CD4-positive, alpha-beta memory T cell (primary cell): ENCODE measurements at places on chromosomes 5 and 9. TPM values are rescaled to one million over a fixed set of nuclear protein-coding genes. Genes with fewer than 3 reads are reported as not detected.

Gene TAF1L
- 0.06 TPM for total RNA-seq

DNA sequence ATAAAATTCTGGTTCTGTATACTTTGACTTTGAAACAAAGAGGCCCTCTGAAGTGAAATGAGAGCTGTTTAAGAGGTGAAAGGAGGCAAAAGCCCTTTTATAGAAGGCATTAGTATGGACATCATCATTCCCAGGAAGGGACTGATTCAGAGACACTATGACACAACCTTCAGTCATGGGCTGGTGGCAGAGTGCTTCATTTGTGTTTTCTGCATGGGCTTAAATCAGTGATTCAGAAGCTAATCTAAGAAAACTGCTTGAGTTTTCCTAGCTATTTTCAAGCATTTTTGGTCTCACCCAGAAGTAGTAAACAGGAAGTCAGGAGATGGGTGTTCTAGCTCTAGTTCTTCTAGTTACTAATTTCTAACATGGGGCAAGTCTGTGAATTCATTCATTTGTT lies 288.9 kb downstream of the TRPM3 start:
- no peak for DNase-seq

Gene PSAT1
- 9.7 TPM for total RNA-seq

DNA sequence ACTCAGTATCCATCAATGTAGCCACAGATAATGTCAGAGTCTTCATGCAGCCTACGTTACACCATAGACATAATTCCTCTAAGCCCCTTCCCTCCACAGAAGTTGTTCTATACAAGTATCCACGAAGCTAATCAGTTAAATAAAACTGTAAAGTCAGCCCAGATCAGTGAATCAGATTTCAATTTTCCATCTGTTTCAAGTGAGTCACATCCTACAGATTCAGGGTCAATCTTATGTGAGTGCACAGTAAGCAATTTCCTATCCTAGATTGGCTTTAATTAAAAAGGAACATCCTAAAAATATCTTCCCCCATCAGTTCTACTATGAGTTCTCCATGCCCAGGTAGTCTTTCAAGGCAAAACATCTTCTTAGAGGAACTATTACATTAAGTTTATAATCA lies 402.5 kb downstream of the EFNA5 start:
- no peak for DNase-seq

DNA sequence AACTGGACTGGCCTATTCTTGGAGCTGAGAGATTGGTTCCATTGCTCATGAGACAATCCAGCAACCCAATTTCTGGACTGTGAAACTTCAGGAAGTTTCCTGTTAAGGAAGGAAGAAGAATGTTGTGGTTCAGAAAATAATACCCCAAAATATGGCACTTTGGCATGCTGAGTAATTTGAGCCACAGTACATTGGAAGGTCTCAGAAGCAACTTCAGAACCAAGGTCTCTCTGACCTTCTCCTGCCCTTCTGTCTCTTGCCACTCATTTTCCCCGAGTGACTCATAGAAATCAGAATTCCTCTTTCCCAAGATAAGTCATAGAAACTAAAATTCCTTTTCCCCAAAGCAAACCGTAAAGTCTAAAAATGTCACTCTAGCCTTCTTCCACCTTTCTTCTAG lies 1366.1 kb downstream of the PTPRD start:
- no peak for DNase-seq

- no peak for DNase-seq
Measured at GRCh38 chr9:74503219-74503618, 6.1 kb downstream of the RORB start.

GRCh38 chr9:77899679-77900354 lies 131.8 kb downstream of the GNAQ start:
- DNase-seq, result no peak

DNA sequence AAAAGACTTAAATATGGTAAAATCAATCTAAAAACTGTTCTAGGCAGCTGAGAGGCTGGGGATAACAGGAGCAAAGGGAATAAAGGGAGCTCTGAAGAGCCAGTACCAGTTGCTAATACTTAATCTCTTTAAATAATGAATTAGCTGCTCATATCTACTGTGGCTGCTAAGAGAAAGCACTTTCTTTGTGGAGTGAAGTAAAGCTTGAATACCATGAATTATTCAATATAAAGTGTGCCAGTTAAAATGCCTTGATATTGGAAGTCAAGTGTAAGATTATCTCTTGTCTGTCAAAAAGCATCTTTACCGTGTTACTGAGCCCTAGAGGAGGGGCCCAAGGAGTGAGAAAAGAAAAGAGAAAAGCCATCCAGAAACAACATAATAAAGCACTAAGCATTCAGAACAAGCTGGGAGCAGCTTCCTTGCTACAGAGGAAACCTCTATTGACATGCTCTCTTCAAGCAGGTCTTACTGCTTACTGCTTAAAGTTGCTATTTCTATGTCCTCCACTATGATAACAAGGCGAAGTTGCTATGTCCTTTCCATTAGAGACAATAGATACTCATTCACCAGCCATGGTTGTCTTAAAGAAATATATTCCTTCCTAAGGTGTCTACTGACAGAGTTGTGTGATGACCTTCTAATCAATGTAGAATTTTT lies 297.4 kb downstream of the CETN3 start:
- no peak for DNase-seq

DNA sequence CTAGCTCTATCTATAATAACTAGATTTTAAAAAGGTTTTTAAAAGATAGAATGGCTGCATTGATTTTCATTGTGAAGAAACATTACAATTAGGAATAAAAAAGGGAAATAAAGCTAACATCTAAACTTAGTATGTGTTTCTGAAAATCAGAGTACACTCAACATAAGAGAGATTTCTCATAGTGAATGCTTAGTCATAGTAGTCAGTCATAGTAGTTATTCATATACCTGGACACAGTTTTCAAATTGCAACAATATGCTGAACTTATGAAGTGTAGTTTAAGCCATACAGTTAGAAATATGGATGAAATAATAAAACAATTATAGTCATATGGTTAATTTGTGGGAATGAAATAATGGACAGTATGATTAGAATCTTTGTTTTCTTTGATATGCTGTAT lies 273.0 kb upstream of the CTNND2 start:
- DNase-seq, result no peak

Gene CCNI2
- total RNA-seq, result 12.5 TPM

Gene NMUR2
- not detected for total RNA-seq

DNA sequence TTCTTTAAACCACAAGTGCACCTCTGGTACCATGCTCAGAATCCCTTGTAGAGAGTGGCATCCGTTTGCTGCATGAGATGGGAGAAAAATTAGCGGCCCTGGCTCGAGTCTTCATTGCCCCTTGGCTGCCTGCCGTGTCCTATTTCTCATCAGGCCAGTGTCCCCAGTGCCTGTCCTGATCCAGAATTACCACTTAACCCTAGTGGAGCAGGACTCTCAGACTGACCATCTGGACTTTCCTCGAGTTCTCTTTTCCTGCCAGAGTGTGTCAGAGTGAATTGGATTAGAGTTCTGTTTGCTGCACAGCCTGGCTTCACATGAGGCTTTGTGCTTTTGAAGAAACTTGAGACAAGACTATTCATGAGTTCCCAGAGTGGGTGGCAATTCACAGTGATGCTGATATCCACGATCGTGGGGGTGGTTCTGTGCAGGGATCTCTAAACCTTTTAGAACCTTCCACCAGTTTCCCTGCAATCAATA lies 92.6 kb downstream of the C9orf152 start:
- no peak for DNase-seq

GRCh38 chr9:73916016-73916673 lies 581.0 kb upstream of the RORB start:
- no peak for DNase-seq

Gene PIP5K1B
- total RNA-seq, result 0.12 TPM

DNA sequence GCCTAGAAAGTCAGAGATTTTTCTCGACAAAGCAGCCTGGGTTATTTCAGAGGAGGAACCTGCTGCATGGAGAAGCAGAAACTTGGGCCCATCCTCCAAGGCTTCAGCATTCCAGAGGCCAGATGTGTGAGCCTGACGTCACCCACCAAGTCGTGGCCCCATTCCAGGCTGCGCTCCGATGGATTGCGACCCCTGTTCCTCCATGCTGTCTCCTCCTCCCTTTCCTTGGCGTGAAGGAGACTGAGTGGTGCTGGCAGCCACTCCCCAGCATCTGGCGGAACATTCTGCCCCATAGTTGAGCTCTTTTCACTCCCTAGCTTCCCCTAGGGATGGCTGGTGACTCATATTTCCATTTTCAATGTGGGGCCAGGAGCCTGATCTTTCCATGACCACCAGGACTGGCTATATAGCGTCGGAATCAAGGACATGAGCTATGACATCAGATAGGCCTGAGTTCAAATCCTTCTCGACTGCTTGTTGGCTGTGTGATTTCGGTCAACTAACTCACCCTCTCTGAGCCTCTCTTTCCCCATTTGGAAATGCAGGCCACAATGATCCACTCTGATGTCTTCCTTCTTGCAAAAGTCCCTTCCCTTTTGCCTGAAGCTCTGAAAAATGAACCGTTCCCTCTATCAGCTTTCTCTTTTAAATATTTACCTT lies 24.5 kb upstream of the DUSP1 start:
- DNase-seq, result no peak

Gene PCSK5
- total RNA-seq, result 8.4 TPM

Gene ECM2
- not detected for total RNA-seq

DNA sequence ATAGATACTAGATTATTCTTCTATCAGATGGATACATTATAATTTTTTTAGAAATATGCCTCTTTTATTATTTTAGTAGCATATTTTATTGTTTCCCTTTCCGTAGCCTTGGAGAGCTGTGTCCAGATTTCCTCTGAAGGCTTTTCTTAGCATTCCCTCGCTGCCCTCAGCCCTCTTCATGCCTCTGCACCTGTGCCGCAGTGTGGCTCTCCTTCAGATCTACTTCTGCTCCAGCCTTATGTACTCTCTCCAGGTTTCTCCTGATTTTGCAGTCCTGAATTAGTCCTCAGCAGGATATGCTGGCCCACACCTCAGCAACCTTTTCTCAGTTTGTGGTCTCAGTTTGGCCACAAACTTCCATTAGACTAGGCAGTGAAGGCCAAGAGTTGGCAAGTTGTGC lies 1052.0 kb downstream of the TAF11L14 start:
- DNase-seq, result no peak

Gene ESM1
- 1.5 TPM for total RNA-seq

Gene COL23A1
- total RNA-seq, result 0.25 TPM

Gene FGF10
- not detected for total RNA-seq

DNA sequence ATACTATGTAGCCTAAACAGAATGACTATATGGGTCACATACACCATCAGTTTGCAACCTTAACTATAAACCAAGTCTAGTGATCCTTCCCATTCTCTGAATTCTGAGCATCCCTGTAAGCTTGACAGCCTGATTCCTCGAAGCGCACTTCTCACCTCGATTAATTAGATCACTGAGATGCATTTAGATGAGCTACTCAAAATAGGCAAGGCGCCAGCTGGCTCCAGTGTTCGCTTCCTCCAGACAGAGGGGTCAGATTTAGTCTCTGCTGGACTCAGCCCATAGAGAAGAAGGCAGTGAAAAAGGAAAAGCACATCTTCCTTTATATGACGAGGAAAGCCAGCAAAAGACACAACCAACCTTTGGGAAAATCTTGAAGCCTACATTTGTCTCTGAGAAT lies 371.5 kb downstream of the MLLT3 start:
- no peak for DNase-seq

- no peak for DNase-seq
Measured at GRCh38 chr5:142501890-142502289, 177.1 kb upstream of the SPRY4 start.

DNA sequence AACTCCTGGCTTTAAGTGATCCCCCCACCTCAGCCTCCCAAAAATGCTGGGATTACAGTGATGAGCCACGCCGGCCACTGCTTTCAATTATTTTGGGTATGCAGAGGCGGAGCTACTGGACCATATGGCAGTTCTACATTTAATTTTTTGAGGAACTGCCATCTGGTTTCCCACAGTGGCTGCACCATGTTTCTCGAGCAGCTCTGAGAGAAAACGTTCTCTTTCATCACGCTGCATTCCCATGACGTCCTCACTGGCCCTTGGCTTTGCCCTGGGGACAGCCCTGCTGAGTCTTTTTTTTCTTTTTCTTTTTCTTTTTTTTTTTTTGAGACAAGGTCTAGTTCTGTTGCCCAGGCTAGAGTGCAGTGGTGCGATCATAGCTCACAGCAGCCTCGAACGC lies 35.5 kb upstream of the GRHPR start:
- no peak for DNase-seq

- no peak for DNase-seq
Measured at GRCh38 chr5:51387884-51388275, 4.6 kb downstream of the ISL1 start.

Gene FAM174A
- 5.1 TPM for total RNA-seq

GRCh38 chr5:139863855-139864558 lies 68.4 kb downstream of the PSD2 start:
- no peak for DNase-seq

GRCh38 chr9:106745457-106745856 lies 117.5 kb upstream of the ZNF462 start:
- no peak for DNase-seq

GRCh38 chr5:88401686-88402085 lies 133.0 kb upstream of the TMEM161B start:
- no peak for DNase-seq

GRCh38 chr5:113194591-113194990 lies 218.0 kb downstream of the DCP2 start:
- no peak for DNase-seq

GRCh38 chr5:152488869-152489268 lies 83.8 kb upstream of the NMUR2 start:
- DNase-seq, result no peak

Gene PCDHGB1
- total RNA-seq, result 0.26 TPM

Gene TSLP
- total RNA-seq, result not detected

GRCh38 chr9:6109571-6109970 lies 94.1 kb upstream of the RANBP6 start:
- no peak for DNase-seq

GRCh38 chr9:7304627-7304995 lies 495.0 kb downstream of the DMAC1 start:
- no peak for DNase-seq

DNA sequence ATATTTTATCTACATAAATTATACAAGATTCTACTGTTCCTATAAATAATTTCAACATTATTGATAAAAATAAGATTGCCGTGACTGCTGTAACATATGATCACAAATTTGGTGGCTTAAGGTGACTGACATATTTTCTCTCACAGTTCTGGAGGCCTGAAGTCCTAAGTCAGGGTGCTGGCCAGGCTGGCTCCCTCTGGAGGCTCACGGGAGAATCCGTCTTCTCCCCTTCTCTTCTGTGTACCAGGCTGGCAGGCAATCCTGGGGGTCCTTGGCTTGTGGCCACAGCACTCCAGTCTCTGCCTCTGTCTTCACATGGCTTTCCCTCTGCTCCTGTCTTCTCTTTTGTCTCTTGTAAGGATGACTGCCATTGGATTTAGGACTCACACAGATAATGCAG lies 31.7 kb upstream of the IRX2 start:
- DNase-seq, result no peak

GRCh38 chr9:83401328-83401900 lies 136.8 kb downstream of the FRMD3 start:
- no peak for DNase-seq

DNA sequence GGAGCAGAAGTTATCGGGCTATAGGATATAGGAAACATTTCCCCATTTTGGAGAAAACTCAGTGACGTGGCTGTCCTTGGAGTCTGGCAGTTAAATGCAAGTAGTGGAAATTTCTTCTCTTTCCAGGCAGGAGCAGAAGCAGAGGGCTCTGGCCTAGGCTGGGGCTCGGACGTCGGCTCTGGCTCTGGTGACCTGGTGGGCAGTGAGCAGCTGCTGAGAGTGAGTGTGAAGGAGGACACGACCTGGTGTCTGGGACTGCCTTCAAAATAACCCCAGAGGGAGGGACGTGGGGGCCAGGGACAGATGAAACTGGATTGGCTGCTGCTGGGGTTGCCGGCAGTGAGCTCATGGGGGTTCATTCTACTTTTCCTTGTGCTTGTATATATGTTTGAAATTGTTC lies 79.5 kb downstream of the COL15A1 start:
- no peak for DNase-seq
